Heart left ventricle (tissue), 16 donors: ENCODE measurements at places on chromosomes 7 and 10. TPM values are rescaled to one million over a fixed set of nuclear protein-coding genes. Genes with fewer than 3 reads are reported as not detected.

CDHR1 gene
- total RNA-seq: 0.46 TPM

OR2A5 gene
- not detected for total RNA-seq

NACAD gene
- total RNA-seq: 2.4 TPM

CISD1 gene
- 155 TPM for total RNA-seq

TRIM74 gene
- 0.64 TPM for total RNA-seq

EN2 gene
- total RNA-seq: not detected

ATP6V0A4 gene
- total RNA-seq: not detected

CNNM1 gene
- 0.15 TPM for total RNA-seq

RGS10 gene
- 1.6 TPM for total RNA-seq

DNA sequence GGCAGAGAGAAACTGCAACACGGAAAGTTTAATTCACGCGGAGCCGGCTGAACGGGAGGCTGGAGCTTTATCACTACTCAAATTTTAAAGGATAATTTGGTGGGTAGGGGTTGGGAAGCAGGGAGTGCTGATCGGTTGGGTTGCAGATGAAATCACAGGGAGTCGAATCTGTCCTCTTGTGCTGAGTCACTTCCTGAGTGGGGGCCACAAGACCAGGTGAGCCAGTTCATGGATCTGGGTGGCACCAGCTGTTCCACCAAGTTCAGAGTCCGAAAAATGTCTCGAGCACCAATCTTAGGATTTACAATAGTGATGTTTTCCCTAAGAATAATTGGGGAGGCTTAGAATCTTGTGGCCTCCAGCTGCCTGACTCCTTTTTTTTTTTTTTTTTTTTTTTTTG lies 3.6 kb upstream of the PRAP1 start:
- no peak for DNase-seq

DNA sequence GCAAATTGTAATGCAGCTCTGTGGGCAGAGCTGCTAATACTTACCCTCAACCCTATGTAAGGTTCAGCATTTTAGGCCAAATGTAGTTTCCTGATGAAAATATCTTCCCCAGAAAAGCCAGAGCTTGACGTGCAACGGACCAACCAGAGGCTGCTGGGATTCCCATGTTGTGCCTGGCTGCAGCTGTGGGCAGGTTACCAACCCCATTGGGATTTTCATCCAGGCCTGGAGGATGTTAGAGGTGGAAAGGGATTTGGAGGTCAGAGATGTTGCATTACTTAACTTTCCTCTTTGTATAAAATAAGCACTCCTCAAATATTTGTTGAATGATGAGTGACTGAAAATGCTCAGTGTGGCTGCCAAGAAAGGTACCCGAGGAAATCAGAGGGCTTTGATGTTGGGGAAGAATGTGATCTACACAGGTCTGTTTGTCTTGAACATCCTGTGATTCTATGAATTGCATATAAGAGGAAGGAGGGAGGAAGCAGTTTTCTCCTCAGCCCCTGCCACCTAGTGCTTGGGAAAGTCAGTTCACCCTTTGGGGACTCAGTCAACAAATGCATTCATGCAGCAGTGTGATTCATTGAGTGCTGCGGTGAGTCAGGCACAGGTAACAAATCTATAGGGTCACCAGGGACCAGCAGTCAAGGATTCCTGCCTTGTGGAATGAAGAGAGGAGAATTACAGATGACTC lies 487.2 kb downstream of the RPS24 start:
- DNase-seq: no peak

DNA sequence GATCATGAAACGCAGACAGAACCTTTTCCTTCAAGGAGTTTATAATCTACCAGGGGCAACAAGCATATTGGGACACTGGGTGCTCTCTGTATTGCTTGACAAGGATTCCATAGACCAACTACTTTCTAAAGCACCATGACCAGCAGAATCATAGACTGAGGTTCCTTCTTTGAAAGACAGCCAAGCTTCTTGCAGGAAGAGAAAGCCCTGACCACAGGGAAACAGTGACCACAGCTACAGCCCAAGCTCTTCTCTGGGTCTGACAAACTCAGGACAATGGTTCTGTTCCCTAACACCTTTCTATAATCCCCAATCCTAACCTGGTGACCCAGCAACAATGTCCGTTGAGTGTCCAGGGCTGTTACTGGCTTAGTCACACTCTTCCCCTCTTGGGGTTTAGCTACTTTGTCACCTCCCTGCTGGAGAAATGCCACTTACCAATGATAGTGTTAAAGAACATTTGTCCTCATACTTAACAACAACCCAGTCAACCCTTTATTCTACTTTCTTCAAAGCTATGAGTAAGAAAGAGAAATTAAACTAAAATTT lies 155.7 kb downstream of the JAZF1 start:
- no peak for DNase-seq

GRCh38 chr10:58951746-58952145 lies 224.7 kb upstream of the PHYHIPL start:
- DNase-seq: no peak

DNA sequence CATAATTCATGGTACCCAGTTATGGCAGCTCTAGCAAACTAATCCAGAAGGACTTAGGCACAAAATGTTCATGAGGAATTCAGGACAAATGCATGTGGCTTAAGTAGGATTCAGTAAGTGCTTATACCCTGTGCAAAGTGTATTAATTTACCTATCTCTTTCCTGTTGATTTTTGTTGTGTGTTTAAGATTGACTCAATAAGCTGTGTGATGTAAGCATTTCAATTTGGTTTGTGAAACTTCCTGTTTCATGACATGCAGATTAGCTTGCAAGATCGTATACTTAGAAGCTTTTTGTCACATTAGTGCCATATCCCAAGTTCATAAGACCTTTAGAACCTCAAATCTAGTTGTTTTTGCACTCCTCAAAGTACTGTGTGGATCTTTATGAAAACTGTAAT lies 416.7 kb downstream of the ARL4A start:
- no peak for DNase-seq

- peak; percentile 71 for DNase-seq
These were observed at the start of gene GNAI1 for GRCh38 chr7:80134536-80135308. Gene GNAI1, plus strand, starts transcription at chr7:80134831. Its CDS starts 330 bp downstream, at chr7:80135161.

GRCh38 chr10:132962623-132963429 lies 20.5 kb upstream of the CFAP46 start:
- no peak for DNase-seq

GRCh38 chr7:23371654-23372053 lies 72.5 kb downstream of the MALSU1 start:
- DNase-seq: no peak

DNA sequence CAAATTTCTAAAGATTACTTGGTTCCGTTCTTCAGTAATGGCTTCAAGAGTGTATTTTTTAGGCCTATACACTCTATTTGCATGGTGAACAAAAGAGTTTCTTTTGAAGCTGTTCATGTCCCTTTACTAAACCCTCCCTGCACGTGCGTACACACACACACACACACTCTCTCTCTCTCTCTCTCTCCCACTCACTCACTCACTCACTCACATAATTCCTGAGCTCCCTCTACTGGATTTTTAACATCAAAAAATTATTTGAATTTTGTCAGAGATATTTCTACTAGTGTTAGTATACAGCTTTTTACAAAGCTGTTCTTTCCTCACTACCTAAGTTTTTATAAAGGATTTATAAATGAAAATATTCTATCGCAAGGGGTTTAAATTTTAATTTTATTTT lies 85.9 kb downstream of the UBE3C start:
- no peak for DNase-seq

GRCh38 chr10:48506147-48506917 lies 98.5 kb downstream of the ARHGAP22 start:
- no peak for DNase-seq

- DNase-seq: no peak
These were observed 178.0 kb downstream of the NPSR1 start for GRCh38 chr7:34835901-34836600.

DNA sequence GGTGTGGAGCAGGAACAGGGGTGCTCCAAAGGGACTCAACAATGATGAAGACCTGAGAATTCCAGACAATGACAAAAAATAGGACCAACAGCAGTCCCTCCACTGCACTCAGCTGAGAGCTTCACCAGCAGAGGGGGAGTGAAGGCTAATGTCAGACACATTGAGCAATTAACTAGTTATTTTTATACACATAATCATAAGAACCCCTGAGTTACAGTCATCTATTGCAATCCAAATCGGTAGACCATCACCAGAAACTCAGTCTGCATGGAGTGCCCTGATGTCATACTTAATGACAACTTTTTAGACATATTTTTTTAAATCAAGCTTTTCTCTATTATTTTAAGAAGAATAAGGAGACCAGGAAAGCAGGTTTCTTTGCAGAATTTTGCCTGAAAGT lies 30.6 kb upstream of the IKZF1 start:
- DNase-seq: no peak

GRCh38 chr10:75977139-75977538 lies 545.7 kb downstream of the LRMDA start:
- no peak for DNase-seq

DNA sequence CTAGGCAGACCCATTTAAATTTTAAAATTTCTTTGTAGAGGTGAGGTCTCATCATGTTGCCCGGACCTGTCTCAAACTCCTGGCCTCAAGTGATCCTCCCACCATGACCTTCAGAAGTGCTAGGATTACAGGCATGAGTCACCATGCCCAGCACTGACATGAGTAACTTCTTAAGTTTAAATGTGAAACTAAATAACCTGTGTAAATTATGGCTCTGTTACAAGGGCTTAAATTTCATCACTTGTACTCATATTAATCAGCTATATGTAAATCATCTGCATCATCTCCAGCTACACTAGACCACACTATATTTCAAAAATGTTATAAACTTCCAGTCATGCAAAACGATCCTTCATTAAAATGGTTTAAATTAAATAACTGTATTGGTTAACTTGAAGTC lies 56.1 kb downstream of the ATAD1 start:
- DNase-seq: no peak

DNA sequence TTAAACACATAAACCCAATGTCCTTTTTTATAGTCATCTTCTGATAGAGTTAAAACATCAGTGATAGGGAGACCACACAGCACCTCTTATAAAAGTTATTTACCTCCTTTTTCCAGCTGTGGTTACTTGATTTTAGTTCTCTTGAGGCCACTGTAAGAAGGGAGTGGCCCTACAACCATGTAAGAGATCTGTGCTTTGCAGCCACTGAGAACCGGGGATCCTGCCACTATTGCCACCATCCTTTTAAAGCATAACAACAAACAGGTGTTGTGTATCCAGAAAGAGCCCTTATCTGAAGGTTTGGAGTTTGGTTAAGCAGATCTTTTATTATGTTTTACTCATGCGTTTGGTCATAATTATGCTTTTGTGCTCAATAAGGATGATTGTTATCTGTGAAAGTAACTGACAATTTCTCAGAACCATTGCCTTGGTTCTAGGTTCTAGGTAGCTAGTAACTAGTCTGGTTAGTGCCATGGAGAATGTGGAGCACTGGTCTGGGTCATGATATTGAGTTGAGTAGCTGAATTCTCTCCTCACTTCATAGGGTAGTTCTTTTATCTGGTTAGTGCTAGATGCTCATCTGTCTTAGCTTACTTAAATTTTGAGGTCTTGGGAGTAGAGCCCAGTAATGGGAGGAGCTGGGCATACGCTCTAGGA lies 56.5 kb downstream of the ST7 start:
- no peak for DNase-seq

- DNase-seq: no peak
These were observed 15.0 kb downstream of the RET start for GRCh38 chr10:43091846-43092245.

DNA sequence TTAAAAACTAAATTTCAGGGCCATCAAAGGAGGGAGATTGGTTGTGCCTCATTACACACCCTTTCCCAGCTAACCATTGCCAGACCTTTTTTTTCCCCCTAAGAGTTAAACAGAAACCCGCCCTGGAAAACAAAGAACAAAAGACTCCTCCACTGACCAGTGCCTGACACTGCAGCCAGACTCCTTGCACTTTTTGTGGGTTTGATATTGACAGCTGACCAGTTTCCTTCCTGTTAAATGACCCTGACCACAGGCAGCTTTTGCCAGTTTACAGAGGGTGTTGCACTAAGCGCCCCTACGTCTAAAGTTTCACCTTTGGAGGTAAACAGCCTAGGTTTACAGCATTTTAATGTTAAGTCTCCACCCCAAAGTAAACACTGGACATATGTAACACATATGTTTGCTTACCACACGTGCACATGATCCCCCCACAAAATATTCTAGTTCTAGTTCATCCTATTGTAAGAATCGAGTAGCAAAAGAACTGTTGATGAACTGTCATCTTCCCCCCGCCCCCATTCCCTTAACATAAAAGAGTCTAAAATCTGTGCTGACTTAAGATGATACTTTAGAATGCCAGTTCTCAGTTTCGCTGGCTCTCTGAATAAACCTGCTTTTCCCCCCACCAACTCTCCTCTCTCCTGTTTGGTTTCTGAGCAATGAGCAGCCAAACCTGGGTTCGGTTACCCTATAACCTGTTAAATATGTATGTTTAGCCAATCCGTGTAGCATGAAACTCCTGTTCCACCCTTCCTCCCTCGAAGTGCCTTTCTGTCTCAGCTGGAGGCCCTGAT lies 38.0 kb downstream of the FOXI2 start:
- DNase-seq: no peak
